ENCODE measurements at places on chromosomes 5 and 9. TPM values are rescaled to one million over a fixed set of nuclear protein-coding genes. Genes with fewer than 3 reads are reported as not detected.

- no peaks in the 10 kb centered on the region for H3K27me3 ChIP-seq
- no peak overlapping the region for H3K27ac ChIP-seq
- no peak for DNase-seq
- H3K36me3 ChIP-seq, result no peaks in the 10 kb centered on the region
- H3K4me3 ChIP-seq, result no peak overlapping the region
These were observed 56.9 kb upstream of the SLC1A1 start for GRCh38 chr9:4433379-4433778.

NTRK2 gene
- 63.4 TPM for total RNA-seq

PCDHA6 gene
- 15.2 TPM for total RNA-seq

VCAN gene
- total RNA-seq, result 678 TPM

GRCh38 chr5:14429101-14430050 is 152.2 kb upstream of the OTULINL start:
- H3K4me1 ChIP-seq, result peaks cover 54% of the 10 kb centered on the region
- H3K27ac ChIP-seq, result peak overlapping the region; percentile 89
- DNase-seq, result no peak
- no peak overlapping the region for H3K4me3 ChIP-seq
- H3K27me3 ChIP-seq, result no peaks in the 10 kb centered on the region

PKD2L2 gene
- not detected for total RNA-seq

ACOT12 gene
- total RNA-seq, result not detected

DND1 gene
- total RNA-seq, result 3.3 TPM

DNA sequence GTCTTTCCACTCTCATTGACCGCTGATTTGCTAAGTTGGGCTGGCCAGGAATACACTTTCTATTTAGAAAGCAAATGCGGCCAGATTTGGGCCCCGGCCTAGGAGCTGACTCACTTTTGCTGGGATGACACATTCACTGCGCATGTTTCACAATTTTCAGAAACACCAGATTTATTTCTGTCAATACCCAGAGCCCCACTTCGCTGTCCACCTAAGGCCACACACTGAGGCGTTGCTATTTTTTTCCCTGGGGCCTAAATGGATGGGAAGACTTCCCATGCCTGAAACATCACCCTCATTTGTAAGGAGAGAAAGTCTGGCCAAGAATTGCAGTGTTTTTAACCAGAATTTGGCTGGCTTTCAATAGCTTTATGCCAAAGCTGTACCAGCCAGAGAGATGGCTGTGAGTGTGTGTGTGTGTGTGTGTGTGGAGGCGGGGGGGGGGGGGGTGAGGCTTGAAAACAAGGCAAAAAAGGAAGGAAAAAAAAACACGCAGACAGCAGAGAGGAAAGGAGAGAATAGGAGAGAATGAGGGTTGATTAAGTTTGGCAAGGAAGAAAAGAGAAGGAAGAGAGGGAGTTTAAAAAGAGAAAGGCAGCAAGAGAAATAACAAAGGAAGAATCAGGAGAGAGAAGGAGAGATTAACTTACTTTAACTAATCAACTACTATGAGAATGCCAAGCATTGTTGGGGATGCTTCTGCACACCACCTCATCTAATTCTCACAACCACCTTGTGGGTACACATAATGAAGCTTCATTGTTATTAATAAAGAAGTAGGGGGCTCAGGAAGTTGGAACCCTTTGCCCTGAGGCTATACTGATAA is 261.4 kb upstream of the KLF4 start:
- peaks cover 7% of the 10 kb centered on the region for H3K4me1 ChIP-seq
- no peak overlapping the region for H3K4me3 ChIP-seq
- no peaks in the 10 kb centered on the region for H3K27me3 ChIP-seq
- DNase-seq, result no peak
- no peak overlapping the region for H3K27ac ChIP-seq

- no peak overlapping the region for H3K4me3 ChIP-seq
- no peak overlapping the region for H3K27ac ChIP-seq
- DNase-seq, result peak; percentile 25
- no peaks in the 10 kb centered on the region for H3K4me1 ChIP-seq
These were observed 70.0 kb downstream of the AMBP start for GRCh38 chr9:114007991-114008666.

SPINK6 gene
- not detected for total RNA-seq

PCDHGA6 gene
- total RNA-seq, result 0.57 TPM

DNA sequence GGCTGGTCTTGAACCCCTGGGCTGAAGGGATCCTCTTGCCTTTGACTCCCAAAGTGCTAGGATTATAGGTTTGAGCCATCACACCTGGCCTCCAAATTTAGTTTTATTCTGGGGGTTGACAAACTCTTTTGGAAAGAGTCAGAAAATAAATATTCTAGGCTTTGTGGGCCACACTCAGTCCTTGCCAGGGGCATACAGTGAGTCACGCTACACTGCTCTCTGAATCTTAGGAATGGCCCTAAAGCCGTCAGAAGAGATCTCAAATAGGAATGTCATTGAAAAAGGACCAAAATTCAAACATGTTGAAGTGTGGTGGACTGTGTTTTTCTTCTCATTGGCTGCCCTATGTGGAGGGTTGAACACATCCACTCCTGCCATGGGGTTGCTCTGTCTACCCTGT is 127.7 kb upstream of the BASP1 start:
- H3K36me3 ChIP-seq, result no peaks in the 10 kb centered on the region
- H3K27me3 ChIP-seq, result no peaks in the 10 kb centered on the region
- DNase-seq, result no peak
- no peaks in the 10 kb centered on the region for H3K4me1 ChIP-seq
- H3K27ac ChIP-seq, result no peak overlapping the region

GRCh38 chr9:5321058-5321457 is 16.5 kb upstream of the RLN2 start:
- peaks cover 4% of the 10 kb centered on the region for H3K36me3 ChIP-seq
- no peak overlapping the region for H3K27ac ChIP-seq
- no peaks in the 10 kb centered on the region for H3K27me3 ChIP-seq
- H3K4me1 ChIP-seq, result no peaks in the 10 kb centered on the region

DNA sequence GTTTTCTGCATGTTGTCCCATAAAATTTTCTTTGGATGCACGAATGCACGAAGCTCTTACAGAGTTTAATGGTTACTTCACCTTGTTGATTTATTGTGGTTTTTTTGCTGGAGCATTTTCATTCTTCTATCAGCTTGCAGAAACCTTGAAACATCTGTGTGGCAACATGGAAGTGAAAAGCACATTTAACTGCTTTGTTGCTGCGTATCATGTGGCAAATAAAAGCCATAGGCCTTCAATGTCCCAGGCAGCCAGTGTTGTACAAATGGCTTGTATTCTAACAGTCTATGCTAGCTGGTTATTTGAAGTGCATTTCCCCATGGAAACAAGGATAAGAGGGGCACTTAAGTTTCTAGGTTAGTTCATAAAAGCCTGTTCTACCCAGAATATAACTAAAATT is 42.5 kb upstream of the RASGRF2 start:
- H3K4me1 ChIP-seq, result peaks cover 51% of the 10 kb centered on the region
- no peaks in the 10 kb centered on the region for H3K27me3 ChIP-seq

DNA sequence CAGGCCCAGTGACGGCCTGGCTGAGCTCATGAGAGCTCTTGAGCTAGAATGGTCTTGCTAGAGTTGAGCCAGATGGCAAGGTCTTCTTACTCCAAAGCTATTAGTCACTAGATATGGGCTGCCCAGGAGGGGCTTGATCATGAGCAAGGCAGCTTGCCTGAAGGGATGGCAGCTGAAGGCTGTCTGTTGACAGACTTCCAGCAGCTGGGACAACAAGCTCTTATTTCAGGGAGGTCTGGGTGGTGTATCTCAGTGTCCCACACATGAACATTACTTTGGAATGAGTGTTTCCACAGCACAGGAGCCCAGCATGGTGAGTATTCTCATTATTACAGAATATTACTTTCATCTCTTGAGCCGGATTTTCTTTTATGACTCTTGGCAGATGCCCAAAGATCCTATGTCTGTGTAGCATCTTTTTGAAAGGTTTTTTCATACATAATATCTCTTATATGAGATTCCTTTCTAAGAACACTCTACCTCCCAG is 414.1 kb downstream of the ARHGEF28 start:
- no peak overlapping the region for H3K4me3 ChIP-seq
- peak overlapping the region; percentile 91 for H3K27ac ChIP-seq
- H3K36me3 ChIP-seq, result no peaks in the 10 kb centered on the region
- H3K27me3 ChIP-seq, result no peaks in the 10 kb centered on the region
- H3K4me1 ChIP-seq, result peaks cover 54% of the 10 kb centered on the region
- no peak for DNase-seq

TAF11L5 gene
- total RNA-seq, result not detected

- H3K4me3 ChIP-seq, result no peak overlapping the region
- no peaks in the 10 kb centered on the region for H3K36me3 ChIP-seq
- H3K27ac ChIP-seq, result peak overlapping the region; percentile 79
- no peak for DNase-seq
- no peaks in the 10 kb centered on the region for H3K27me3 ChIP-seq
These were observed 43.8 kb upstream of the DAB2IP start for GRCh38 chr9:121607434-121608167.

GRCh38 chr9:103789686-103790085 is 304.4 kb upstream of the SMC2 start:
- peaks cover 2% of the 10 kb centered on the region for H3K4me1 ChIP-seq
- H3K4me3 ChIP-seq, result no peak overlapping the region
- H3K36me3 ChIP-seq, result no peaks in the 10 kb centered on the region
- H3K27me3 ChIP-seq, result peaks cover 1% of the 10 kb centered on the region

SHOC1 gene
- total RNA-seq, result not detected

DNA sequence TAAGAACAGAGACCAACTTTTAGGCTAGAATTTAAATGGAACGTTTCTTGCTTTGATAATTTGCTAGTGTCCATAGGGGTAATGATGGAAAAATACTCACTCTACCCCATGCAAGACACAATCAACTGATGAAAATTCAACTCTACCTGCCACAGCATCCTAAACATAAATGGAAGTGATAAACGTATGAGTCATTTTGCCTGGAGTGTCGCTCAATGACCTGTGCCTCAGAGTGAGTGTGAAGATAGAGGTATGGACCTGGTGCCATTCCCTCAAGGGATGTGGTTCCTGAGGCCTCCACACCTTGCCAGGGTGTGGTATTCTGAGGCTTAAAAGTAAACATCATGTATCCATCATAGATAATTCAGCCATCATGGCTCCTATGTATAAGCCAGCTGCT is 14.0 kb downstream of the ARL14EPL start:
- no peak overlapping the region for H3K4me3 ChIP-seq
- H3K4me1 ChIP-seq, result peaks cover 5% of the 10 kb centered on the region
- H3K27me3 ChIP-seq, result peaks cover 9% of the 10 kb centered on the region
- no peak for DNase-seq
- H3K27ac ChIP-seq, result no peak overlapping the region

RNF208 gene
- total RNA-seq, result 13.9 TPM

- no peaks in the 10 kb centered on the region for H3K27me3 ChIP-seq
- DNase-seq, result no peak
- H3K4me1 ChIP-seq, result peaks cover 15% of the 10 kb centered on the region
- H3K27ac ChIP-seq, result peak overlapping the region; percentile 87
- H3K4me3 ChIP-seq, result peak overlapping the region; percentile 82
- peaks cover 17% of the 10 kb centered on the region for H3K36me3 ChIP-seq
These were observed 683 bp downstream of the CLPTM1L start for GRCh38 chr5:1343931-1344901.

DNA sequence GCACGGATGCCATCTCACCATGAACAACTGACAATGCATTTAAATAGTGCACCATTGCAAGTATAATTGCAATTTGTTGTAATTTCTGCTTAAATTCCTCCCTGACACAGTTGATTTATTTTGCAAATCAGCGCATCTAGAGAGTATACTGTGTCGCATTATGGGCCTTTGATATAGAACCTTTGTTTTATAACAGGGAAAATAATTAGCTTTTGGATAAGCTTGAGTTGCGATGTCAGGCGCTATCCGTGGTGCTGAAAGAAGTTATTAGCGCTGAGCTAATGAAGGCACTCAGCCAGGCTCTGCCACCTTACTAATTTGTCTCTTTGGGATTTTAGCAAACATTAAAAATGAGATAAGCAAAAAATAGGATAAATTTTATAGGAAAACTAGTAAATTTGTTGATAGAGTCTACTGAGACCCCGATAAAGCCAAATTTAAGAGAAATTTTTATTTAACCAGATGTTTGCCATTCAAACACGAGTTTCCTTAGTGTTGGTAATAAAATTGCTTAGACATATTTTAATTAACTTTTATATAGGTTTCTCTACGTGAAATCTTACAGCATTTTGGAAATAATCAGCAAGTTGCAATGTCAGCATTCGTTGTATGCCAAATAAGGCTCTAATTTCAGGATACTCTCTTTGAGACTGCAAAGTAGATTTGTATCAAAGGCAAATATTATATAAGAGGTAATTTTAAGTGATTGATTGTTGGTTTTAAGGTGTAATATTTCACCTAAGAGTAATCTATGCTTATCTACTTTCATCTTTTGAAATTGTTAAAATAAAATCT is 355.5 kb downstream of the TLR4 start:
- no peak overlapping the region for H3K4me3 ChIP-seq
- DNase-seq, result peak; percentile 47
- H3K27ac ChIP-seq, result no peak overlapping the region
- no peaks in the 10 kb centered on the region for H3K4me1 ChIP-seq

DBN1 gene
- 365 TPM for total RNA-seq

GRCh38 chr5:128629157-128629556 is 91.1 kb upstream of the FBN2 start:
- no peaks in the 10 kb centered on the region for H3K27me3 ChIP-seq
- no peak overlapping the region for H3K27ac ChIP-seq
- no peaks in the 10 kb centered on the region for H3K36me3 ChIP-seq
- DNase-seq, result no peak
- no peak overlapping the region for H3K4me3 ChIP-seq
- peaks cover 21% of the 10 kb centered on the region for H3K4me1 ChIP-seq

- no peak overlapping the region for H3K4me3 ChIP-seq
- H3K27ac ChIP-seq, result no peak overlapping the region
- DNase-seq, result no peak
- H3K36me3 ChIP-seq, result no peaks in the 10 kb centered on the region
These were observed 1824.4 kb upstream of the CDH9 start for GRCh38 chr5:28862860-28863196.

- H3K4me1 ChIP-seq, result peaks cover 21% of the 10 kb centered on the region
- DNase-seq, result no peak
- H3K27ac ChIP-seq, result no peak overlapping the region
- peaks cover 27% of the 10 kb centered on the region for H3K27me3 ChIP-seq
These were observed 4.7 kb upstream of the SOWAHA start for GRCh38 chr5:132808448-132808847.

SHISAL2B gene
- not detected for total RNA-seq

GRCh38 chr5:114360357-114360756 is 1.5 kb upstream of the KCNN2 start:
- H3K4me3 ChIP-seq, result peak overlapping the region; percentile 80
- no peak for DNase-seq
- H3K27ac ChIP-seq, result peak overlapping the region; percentile 73
- no peaks in the 10 kb centered on the region for H3K36me3 ChIP-seq

ABHD17B gene
- 27.0 TPM for total RNA-seq

GRCh38 chr5:7808998-7809397 is 41.9 kb downstream of the CFAP90 start:
- H3K4me1 ChIP-seq, result peaks cover 10% of the 10 kb centered on the region
- no peaks in the 10 kb centered on the region for H3K36me3 ChIP-seq
- H3K27ac ChIP-seq, result no peak overlapping the region
- no peak overlapping the region for H3K4me3 ChIP-seq
- DNase-seq, result no peak

DNA sequence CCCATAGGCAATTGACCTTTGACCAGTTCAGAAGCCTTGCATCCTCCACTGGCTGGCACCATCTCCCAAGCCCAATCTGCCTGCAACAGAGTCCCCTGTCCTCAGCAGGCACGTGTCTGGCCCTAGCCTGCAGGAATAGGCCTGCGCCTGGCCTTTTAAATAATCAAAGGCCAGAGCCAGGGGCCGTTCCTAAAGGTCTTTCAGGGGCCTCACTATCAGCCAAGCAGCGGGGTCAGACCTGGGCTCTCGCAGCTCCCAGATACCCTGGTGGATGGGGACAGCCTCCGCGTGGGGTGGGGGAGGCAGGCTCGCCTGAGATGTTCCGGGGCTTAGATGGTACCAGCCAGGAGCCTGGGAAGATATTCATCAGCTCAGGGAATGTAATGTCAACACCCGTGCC is 32.6 kb downstream of the SLC6A3 start:
- H3K36me3 ChIP-seq, result no peaks in the 10 kb centered on the region
- DNase-seq, result no peak
- H3K27ac ChIP-seq, result no peak overlapping the region
- peaks cover 26% of the 10 kb centered on the region for H3K27me3 ChIP-seq
